ENCODE measurements at places on chromosomes 4 and X.
A peak's percentile ranks its signal among the peaks of the same experiment; 100 is the strongest.

- no peak for DNase-seq
These were observed 1927.1 kb upstream of the PCDH7 start for GRCh38 chr4:28792917-28793597.

- no peak for DNase-seq
These were observed 13.9 kb upstream of the PCDH19 start for GRCh38 chrX:100424012-100424411.

DNA sequence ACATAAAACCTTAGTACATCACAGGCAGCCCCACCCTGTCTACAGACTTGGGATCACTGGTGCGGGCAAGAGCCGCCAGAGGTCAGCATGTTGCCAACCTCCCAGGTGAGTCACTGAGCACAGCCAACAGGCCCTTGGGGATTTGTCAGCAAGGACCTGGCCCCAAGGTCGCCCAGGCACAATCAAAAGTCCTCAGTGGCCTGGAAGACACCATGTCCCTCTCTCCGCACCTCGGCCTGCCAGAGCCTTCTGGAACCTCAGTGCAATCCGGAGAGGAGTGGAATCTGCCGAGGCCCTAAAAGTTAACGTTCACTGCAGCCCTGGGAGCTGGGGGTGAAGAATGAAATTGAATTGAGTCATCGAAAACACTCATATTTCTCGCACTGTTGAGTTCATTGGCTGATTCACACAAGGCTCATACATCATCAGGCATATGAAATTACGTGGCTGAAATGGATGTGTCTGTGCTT lies 74.3 kb downstream of the WFS1 start:
- no peak for DNase-seq

- DNase-seq = no peak
These were observed 279.9 kb downstream of the PPP3CA start for GRCh38 chr4:101067383-101067782.

- DNase-seq = peak; percentile 1
These were observed 1.4 kb downstream of the FGF2 start for GRCh38 chr4:122827879-122828601.

- no peak for DNase-seq
These were observed 112.8 kb upstream of the DKK2 start for GRCh38 chr4:107148904-107149303.

DNA sequence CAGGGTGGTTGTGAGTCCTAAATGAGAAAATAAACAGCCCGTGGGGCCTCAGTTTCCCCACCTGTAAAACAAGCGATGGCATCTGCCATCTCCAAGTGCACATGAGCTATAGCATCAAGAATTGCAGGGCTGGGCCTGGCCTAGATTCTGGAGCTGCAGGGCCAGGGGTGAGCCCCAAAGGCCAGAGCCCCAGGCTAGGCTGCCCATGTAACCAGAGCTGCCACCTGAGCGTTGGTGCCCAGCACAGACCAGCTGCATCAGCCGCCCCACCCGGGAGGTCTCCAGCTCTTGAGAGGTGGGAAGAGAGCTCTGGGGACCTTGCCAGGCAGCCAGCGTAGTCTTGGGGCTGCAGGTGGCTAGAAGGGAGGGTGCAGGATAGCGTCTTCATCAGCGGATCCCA lies 27.0 kb upstream of the GPR78 start:
- no peak for DNase-seq

- DNase-seq = peak; percentile 69
These were observed 14.1 kb downstream of the ACSL1 start for GRCh38 chr4:184811526-184812198.

GRCh38 chr4:24195991-24196736 lies 306.3 kb upstream of the PPARGC1A start:
- DNase-seq = no peak

GRCh38 chr4:145055533-145056257 lies 42.3 kb downstream of the ANAPC10 start:
- DNase-seq = no peak

GRCh38 chrX:14802943-14803710 lies 69.7 kb downstream of the FANCB start:
- peak; percentile 5 for DNase-seq

- no peak for DNase-seq
These were observed 39.2 kb upstream of the PLS3 start for GRCh38 chrX:115521741-115522140.
